ENCODE measurements at places on chromosomes 16 and 17.

- no peak for DNase-seq
Measured at GRCh38 chr16:6356911-6357310, 975.7 kb upstream of the RBFOX1 start.

DNA sequence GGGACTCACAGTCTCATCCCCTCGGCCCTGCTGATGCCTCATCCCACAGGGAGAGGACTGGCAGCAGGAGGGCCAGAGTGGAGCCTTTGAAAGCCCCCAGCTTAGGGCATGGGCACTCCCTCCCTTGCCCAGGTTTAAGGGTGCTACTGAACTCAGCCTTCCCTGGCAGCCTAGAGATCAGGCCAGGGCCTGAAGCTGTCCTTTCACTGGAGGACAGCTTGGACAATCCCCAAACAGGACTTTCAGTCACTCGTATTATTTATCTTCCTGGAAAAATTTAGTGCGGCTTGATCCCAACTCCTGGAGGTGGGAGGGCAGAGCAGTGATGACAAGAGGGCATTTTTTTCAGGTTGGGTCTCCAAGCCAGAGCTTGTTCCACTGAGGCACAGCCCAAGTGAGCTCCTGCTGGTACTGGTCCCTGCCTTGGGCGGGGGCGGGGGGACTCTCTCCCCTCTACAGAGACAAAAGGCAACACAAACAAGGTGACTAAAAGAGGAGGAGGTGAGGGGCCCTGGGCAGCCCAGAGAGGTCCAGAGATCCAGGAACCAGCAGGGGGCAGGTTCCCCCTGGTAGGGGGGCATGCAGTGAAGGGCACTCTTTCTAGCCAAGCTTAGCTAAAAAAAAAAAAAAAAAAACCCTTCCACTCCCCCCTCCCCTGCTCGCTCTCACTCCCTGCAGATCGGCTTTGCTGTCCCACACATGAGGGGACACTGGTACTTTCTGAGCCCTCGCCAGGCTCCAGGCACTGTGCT, 1.7 kb downstream of the ZNF385C start:
- DNase-seq = no peak

DNA sequence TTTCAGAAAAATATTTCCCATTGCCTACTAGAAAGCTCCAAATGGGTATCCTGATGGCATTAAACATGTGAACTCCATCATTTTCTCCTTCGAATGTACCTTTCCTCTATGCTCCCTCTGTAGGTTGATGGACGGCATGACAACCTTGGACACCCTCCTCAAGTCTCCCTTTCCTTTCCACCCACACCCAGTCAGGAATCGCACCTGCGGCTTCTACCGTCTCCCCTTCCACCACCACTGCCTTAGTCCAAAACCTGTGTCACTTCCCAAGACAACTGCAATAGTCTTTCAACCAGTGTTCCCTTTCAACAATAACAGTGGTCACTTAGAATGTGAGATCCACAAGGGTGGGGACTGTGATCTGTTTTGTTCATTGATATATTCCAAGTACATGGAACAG, 233.1 kb upstream of the AXIN2 start:
- no peak for DNase-seq

DNA sequence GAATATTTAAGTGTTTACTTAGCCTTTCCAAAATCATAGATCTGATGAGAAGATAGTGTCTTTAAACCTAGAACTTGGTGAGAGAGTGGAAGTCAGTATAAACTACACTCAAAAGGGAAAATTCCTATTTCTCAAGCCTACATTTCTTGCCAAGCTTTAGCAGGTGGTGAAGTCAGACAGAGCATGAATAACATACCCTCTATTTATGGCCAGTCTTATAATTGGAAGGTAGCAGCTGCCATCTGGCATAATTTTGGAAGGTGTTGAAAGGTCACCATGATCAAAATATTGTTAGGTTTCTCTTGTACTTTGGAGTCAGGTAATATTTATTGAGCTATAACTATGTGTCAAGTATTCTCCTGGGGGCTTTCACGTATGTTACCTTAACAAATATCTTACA, 729.3 kb upstream of the KIF2B start:
- no peak for DNase-seq

DNA sequence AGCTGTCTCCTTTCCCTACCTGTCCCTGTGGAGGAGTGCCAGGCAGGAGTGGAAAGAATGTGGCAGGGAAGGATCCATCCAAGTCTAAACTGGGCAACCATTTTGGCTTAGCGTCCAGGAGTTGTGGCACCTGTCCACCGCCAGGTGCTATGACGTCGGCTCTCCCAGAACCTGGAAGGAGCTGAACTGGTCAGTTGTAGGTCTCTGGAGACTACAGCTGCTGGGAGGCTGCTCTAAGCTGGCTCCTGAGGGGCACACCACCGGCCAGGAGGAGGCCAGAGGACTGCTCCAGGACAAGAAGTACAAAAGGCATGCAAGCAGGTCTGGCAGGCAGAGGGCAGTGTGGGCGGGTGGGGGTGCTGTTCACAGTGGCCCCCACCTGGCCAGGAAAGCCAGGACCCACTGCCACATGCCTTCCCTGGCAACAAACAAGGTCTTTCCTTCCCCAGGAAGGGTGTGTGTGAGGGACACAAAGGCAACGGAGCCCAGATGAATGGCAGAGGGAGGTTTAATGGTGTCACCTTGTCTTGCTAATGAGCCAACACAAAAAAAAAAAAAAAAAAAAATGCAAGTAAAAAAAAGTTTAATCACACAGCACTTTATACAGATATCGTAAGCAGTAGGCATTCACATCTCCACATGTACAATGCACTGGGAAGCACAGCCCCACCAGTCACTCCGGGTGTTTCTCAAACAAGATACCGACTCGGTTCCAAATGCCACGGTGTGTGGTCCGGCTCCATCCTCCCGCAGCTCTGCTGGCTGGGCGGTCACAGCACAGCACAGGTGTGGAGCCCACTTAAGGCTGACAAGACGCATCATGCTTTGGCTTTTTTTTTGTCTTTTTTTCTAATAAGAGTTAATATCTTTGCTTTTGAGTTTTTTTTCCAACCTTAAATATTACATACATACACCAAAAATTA, 4.8 kb downstream of the SPHK1 start:
- DNase-seq = no peak

GRCh38 chr17:73341350-73342049, 29.7 kb upstream of the CDC42EP4 start:
- DNase-seq = no peak

Measured in effector CD8-positive, alpha-beta T cell (primary cell).